ENCODE measurements at places on chromosomes 11 and 22. TPM values are rescaled to one million over a fixed set of nuclear protein-coding genes. Genes with fewer than 3 reads are reported as not detected.

The SF1 gene
- total RNA-seq: 215 TPM

The MAML2 gene
- total RNA-seq: 27.1 TPM

The OPCML gene
- total RNA-seq: 7.9 TPM

The CD248 gene
- total RNA-seq: 50.9 TPM

The MFRP gene
- total RNA-seq: not detected

The NNMT gene
- total RNA-seq: 394 TPM

The GALNT18 gene
- total RNA-seq: 6.5 TPM

The VSIG10L2 gene
- total RNA-seq: not detected

The OR8G1 gene
- total RNA-seq: not detected

The PRG3 gene
- not detected for total RNA-seq

The CDCA5 gene
- total RNA-seq: 6.0 TPM

The INSC gene
- total RNA-seq: not detected

The TRAF6 gene
- total RNA-seq: 17.8 TPM

The NXPE4 gene
- not detected for total RNA-seq

The LIPT2 gene
- 2.0 TPM for total RNA-seq

The FGF19 gene
- not detected for total RNA-seq

The RAB3IL1 gene
- 0.91 TPM for total RNA-seq

The ACAT1 gene
- total RNA-seq: 36.4 TPM

The FHIP1B gene
- total RNA-seq: 18.2 TPM

The FAM83F gene
- 0.82 TPM for total RNA-seq

The PDE2A gene
- 0.75 TPM for total RNA-seq

The SCGB1C1 gene
- not detected for total RNA-seq

The LRRC32 gene
- 43.7 TPM for total RNA-seq
